ENCODE measurements at places on chromosomes 3 and 15.

GRCh38 chr15:95799286-95800200, 531.0 kb upstream of the NR2F2 start:
- DNase-seq = peak; percentile 90

GRCh38 chr3:115833074-115833473, 209.8 kb downstream of the GAP43 start:
- no peak for DNase-seq

DNA sequence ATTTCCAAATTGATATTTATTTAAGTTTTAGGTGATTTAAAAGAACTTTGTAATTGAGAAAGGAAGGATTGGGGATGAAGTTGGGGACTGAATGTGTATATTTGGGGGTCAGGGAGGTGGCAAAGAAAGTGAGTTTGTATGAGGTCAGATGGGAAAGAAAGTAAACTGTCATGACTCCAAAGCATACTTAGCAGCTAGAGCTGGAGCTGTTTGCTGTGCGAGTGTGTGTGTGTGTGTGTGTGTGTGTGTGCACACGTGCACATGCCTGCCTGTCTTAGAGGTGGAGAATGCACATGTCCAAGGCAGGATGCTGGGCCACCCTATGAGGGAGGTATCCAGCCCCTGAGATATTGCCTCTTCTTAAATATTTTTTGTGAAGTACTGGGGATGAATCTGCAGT, 21.0 kb downstream of the BOC start:
- peak; percentile 58 for DNase-seq

GRCh38 chr3:68876112-68876713, 56.1 kb downstream of the TAFA4 start:
- peak; percentile 74 for DNase-seq

DNA sequence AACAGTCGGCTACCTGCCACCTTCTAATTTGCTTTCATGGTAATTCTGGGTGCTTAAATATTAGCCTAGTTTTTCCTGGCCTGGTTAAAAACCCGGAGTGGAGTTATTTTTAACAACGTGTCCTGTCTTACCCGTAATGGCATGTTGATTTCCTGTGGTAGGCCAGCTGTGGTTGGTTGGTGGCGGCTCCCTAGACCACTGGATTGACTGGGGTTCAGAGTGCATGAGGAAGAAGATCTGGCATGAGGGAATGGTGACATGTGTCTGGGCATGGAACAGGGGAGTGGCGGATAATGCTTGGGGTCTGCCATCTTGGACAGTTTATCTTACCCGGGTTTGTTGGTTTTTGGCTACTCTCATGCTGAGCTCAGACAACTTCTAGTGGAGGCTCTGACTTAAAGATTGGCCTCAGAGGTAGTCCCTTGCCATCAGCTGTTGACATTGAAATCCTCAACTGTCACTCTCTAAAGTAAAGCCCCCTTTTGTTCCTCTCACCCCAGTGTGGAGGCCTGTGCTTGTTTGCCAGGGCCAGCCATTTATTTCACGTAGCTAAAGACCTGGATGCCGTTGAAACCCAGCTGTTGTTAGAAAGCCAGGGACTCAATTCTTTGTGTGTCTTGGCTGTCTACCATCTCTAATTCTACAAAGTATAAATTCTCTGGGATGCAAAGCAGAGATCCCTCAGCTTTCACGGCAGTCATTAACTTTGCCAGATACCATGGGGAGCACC, 81.6 kb downstream of the DNASE1L3 start:
- no peak for DNase-seq

DNA sequence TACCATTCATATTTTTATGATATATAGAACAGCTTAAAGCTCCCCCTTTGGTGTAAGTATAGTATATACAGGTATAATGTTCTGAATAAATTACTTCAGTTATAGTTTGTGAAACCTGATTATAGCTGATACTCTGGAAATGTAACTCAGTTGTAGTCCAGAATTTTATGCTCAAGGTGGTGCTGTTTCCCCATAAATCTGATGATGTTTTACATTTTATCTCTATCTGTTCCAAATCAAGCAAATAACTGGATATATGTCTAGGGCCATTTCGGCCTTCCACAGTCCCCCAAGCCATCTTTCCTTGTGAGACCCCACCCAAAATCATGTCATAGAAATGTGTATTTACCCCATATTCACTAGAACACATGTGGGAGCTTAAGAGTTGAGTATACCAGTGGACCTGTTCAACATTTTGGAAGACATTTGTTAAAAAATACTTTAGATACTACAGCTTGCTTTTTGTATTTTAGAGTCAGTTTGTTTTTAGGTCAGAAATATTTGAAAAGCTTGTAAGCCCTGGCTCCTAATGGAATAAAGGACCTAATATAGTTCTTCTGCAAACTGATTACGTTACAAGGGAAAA, 107.1 kb downstream of the ATG7 start:
- DNase-seq = peak; percentile 70

- DNase-seq = no peak
Observed at GRCh38 chr3:154122552-154122911, 1.3 kb downstream of the ARHGEF26 start.

GRCh38 chr3:5198986-5199731, 11.7 kb downstream of the EDEM1 start:
- no peak for DNase-seq

- DNase-seq = no peak
Observed at GRCh38 chr15:90075420-90076289, 26.6 kb downstream of the IDH2 start.

- no peak for DNase-seq
Observed at GRCh38 chr15:81851757-81852156, 194.1 kb downstream of the MEX3B start.

DNA sequence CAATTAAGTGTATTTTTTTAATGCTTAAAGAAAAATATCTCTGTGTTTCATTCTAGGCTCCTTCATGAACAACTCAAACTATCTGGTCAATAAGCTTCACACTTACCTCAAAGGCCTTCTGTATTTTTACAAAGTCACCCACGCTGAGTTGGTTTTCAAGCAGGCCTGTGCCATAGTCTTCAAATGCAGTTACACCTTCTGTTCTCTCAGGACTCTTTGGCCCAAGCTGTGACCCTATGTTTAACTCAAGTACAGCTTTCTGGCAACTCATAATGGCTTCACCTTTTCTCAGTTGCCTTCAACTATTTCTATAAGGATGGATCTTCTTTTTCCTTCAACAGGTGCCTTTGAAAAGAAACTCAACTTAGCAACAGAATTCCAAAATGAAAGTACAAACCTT, 587 bp downstream of the WDR49 start:
- DNase-seq = no peak

- DNase-seq = no peak
Observed at GRCh38 chr3:186105543-186105942, 3.3 kb downstream of the ETV5 start.

DNA sequence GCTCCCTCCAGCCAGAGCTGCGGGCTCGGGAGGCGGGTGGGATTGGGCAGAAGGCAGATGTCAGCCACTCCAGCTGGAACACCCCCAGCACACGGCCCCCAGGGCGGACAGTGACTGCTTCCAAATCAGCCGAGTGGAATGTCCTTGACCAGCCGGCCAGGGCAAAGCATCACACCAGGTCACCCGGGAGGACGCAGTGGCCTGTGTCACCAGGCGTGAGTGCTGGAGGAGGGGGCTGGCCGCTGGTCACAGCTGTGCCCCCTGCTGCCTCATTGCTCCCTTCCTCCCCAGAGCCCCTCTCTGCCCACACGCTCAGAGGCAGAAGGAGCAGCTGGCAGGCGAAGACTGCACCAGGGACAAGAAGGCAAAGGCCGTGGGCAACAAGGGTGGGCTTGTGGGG, 33.5 kb downstream of the NTRK3 start:
- DNase-seq = no peak

DNA sequence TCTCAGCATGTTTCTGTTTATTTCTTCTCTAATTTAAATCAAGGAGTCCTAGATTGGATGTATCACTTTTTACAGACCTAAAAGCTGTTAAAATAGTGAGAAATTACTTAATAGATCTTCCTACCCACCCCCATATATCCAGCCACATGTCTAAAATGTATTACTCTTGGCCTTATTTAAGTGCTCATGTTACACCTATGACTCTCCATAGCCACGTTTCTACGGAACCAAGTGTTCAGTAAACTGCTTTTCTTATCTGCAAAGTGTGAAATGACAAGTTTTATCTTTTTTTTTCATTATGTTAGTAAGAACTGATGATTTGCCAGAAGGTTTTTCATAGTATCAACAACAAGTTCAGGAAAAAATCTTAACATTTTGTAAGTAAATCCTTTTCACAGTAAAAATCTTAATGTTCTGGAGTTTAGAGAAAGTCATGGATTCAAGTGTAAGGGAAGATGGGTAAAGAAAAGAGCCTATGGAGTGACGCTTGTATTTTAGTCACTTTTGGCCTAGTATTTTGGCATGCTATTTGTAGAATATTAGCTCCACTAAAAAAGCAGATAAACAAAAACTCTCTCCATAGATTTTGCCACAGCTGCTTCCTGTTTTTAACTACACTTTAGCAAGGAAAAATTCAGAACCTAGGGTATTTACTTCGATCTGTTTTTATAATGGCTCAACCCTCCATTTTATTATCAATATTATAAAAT, 41.2 kb upstream of the IGSF10 start:
- DNase-seq = no peak

- no peak for DNase-seq
Observed at GRCh38 chr15:48279608-48280007, 51.6 kb upstream of the DUT start.

DNA sequence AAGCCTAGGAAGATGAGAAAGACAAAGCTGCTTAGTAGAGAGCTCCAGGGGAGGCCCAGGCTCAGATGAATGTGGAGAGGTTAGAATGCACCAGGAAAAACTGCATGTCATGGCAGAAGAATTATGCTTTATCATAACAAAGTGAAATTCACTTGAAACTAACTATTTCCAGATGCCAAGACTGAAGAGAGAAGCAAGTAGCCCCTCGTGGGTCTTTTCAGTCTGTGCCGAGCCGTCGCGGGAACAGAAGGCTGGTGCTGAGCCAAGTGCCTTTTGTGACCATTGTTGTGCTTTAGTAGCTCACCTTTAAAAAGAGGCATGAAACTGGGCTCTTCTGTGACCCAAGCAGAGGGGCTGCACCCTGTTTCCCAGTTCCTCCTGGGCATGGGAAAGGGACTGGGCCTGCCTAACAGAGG, 73.2 kb downstream of the CHDH start:
- peak; percentile 27 for DNase-seq

- no peak for DNase-seq
Observed at GRCh38 chr3:40290396-40290795, 19.1 kb upstream of the EIF1B start.

GRCh38 chr15:69852916-69853315, 244.8 kb downstream of the TLE3 start:
- no peak for DNase-seq

DNA sequence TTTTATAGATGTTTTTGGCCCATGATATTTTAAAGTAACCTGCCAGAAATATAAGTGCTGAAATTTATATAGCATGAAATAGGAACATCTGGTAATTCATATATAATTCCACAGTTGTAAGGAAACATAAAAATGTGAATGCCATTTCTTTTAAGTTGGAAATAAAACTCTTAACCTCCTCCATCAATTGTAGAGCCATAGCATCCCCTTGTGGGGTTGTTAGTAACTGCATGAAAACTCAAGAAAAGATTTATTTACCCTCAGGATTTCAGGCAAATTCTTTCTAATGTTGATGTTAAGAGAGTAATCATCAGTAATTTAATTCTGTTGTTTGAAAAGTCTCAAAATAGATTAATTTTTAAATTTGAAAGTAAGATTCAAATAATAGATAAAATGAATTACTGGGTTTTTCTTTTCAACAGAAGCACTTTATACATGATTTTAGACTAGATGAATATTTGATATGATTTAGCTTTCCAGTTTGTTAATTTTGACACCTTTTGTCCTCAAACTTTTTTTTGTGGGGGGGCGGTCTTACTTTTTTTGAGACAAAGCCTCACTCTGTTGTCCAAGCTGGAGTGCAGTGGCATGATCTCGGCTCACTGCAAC, 74.7 kb downstream of the RASA2 start:
- DNase-seq = peak; percentile 80

DNA sequence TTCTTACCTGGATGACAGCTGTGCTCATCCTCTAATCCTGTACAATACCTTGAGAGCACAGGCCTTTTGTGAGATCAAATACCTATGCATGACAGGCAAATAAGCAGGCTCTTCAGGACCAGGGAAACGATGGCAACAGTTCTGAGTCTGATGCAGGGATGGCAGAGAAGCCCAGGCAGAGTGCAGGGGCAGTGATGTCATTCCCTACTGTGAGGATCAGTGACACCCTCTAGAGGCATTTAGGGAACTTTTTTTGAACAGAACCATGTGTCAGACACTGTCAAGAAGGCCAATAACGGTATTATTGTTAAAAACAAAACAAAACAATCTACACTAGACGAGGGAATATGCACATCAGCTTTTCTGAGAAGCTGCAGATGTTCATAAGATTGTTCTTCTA, 314.8 kb upstream of the CTDSPL start:
- peak; percentile 19 for DNase-seq

- DNase-seq = peak; percentile 12
Observed at GRCh38 chr15:52233405-52233804, 42.2 kb upstream of the GNB5 start.

DNA sequence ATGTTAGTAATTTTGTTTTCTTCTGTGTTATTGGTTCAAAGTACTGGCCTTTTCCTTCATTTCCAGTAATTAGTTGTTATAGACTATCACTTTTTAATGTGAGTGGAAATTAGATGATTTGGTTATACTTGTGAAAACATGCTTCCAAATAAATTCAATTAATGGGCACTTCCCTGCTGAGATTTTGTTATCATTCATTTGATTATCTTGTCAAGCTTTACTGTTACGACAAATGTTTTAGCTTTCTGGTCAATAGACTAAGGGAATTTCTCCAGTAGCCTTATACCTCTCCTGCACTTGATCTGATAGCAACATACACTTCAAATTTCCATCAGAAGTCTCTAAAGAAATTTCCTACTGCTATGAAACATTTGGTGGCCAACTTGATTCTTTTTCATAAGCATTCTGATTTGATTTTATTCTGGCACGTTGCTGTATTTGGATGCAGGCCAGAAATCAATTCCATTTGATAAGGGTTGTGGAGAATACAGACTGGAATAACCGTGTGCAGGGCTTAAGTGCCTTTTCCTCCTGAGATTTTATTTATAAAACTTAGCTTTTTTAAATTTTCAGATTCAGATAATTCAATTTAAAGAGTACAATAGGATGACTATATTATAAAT, 573.8 kb upstream of the NAALADL2 start:
- no peak for DNase-seq

DNA sequence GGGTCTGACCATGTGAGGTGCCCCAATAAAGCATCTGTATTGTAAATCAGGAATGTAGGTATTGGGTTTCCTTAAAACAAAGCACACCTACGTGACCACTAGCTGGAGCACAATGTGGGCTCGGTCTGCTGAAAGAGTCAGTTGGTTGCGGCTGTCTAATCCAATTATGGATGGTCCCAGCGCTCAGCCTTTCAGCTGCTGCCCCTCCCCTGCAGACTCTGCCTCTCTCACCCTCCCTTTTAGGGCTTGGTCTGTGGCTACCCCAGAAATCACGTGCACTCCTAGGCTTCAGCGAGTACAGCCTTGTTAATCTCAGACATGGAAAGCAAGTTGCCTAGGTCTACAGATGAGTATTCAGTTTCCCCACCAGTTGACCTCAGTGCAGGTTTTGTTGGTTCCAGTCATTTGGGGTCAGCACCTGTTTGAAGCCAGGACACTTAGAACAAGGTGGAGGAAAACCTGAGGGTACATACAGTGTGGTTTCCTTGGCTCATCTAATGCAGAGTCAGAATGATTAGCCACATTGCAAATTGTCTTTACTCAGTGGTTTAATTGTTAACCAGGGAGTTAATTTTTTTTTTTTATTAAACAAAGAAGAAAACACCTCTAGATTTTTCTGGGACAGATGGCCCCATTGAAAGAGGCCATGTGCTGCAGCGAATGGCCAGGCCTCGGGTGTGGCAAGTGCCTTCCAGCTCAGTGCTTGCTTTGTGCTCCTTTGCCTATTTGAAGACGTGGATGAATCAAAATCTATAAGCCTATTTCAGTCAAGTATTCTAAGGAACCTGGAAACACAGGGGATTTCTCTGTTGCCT, 137.7 kb downstream of the IGF1R start:
- DNase-seq = no peak

Measured in IMR-90 (cell line).